ENCODE measurements at places on chromosomes 11 and 22.

- DNase-seq, result no peak
Observed at GRCh38 chr11:7640816-7641215, 32.5 kb downstream of the CYB5R2 start.

DNA sequence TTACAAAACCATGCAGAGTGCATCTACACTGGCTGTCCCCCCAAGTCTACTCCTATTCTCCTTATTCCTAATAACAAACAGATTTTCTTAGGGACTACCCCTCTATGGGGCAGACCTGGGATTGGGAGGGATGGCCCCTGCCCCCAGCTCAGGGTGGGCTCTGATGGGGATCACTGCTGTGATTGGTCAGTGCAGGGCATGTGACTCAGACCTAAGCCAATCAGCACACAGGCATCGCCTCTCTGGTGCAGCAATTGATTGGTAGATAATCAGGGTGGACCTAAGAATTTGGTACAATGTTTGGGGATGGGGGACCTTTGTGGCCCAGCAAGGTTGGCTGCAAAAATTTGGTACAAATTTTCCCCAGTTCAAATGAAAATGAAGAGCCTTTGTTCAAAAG, 57.2 kb upstream of the SHANK2 start:
- DNase-seq, result no peak

DNA sequence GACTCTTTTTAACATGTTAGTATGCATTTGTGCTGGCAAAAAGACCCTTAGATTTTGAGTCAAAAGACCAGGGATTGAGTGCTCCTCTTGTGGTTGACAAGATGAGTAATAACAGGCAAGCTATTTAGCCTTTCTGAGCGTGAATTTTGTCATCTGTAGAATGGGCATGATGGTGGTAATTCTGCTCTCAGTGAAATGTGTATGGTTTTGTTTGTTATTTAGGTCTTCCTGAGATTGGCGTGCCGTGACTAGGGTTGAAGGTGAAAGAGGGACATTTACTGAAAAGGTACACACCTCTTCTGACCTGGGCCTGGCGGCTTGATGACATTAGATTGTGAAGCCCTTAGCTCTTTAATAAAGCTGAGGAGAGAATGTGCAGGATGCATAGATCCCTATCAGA, 8.4 kb upstream of the CEP295 start:
- no peak for DNase-seq

- no peak for DNase-seq
Observed at GRCh38 chr22:23263651-23264555, 83.6 kb downstream of the BCR start.

DNA sequence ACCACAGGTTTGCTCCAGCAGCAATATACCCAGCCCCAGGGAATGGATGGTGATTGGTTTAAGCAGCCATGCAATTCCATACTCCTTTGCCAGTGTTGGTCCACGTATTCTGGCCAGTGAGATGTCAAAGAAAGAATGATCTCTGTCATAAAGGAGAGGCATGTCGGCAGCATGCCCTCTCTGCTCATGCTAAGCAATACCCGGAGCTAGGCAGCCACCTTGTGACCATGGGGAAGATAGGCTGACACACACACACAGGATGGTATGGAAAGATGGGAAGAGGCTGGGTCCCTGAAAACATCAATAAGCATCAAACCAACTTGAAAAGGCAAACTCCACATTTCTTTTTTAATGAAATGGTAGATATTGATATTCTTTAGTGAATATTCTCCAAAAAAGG, 5.1 kb downstream of the ABCC8 start:
- no peak for DNase-seq
